Dermis microvascular lymphatic vessel endothelial cell (primary cell): ENCODE measurements at places on chromosomes 6 and 20.

- DNase-seq: no peak
Measured at GRCh38 chr6:48222241-48222640, 111.2 kb upstream of the PTCHD4 start.

GRCh38 chr20:47859278-47859677 lies 74.0 kb upstream of the SULF2 start:
- no peak for DNase-seq

DNA sequence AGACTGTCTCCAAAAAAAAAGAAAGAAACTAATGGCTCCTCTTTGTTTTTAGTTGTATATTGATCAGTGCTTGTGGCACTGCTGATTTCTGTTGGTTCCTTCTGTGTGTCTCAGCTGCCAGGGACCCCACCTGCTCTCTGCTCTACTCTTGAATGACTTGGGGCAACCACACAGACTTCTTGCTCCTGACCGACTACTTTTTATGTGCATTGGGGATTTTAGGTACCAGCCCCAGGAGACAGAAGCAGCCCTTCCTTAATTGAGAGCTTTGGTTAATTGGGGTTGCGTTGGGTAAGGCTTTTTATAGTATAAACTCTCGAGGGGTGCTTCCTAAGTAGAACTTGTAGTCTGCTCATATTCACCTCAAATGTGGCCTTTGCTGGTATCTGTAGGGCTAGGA lies 6.9 kb downstream of the STK35 start:
- no peak for DNase-seq

DNA sequence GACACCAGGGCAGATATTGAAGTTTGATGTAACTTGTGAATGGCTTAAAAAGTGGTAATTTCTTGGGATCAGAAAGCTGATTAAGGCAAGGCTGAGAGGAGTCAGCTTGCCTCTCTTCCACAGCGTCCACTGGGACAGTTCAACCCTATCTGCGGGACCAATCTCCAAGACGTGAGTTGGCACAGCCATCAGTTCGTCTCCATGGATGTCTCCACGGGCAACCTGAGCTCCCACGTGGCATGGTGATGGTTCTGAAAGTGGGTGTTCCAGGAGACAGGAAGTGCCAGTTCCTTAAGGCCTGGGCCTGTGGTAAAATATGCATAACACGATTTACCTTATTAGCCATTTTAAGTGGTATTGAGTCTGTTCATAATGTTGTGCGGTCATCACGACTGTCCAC lies 67.9 kb upstream of the BHLHE23 start:
- DNase-seq: no peak

GRCh38 chr6:146990284-146990683 lies 213.9 kb upstream of the STXBP5 start:
- DNase-seq: no peak

DNA sequence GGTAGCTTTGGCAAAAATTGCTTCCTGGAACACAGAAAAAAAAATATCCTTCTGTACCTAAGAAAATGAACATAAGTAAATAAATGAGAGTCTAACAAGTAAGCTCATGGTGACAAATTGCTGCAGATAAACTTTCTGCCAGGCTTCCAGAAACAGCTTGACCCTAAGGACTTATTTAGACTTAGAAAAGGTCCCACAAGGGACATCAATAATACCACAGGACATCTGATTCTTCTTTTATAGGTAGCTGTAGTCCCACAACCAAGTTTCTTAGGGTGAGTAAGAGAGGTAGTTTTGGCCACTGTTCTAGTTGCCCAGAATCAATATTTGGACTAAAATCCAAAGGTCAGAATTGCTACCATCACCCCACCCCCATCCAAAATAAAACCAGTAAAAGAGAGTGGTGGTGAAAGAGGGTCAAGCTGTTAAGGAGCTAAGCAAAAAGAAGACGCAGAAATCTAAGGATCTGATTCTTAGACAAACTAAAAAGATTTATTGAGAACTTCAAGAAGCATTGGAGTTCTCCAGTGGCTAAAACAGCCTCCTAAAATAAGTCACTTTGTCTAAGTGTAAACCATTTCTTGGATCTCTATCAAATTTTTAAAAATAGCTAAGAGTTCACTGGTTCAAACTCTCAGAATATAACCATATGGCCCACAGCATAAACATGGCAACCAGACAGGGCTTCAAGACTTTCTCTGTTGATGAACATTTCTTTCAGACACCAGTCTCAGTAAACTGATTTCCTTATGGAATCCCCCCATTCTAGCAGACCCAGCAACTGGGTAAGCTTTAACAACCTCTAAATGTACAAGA lies 180.6 kb downstream of the PTPRK start:
- DNase-seq: no peak

- no peak for DNase-seq
Measured at GRCh38 chr20:1345030-1345755, 16.3 kb upstream of the SDCBP2 start.

GRCh38 chr6:79269877-79270276 lies 35.4 kb upstream of the HMGN3 start:
- DNase-seq: peak; percentile 50

DNA sequence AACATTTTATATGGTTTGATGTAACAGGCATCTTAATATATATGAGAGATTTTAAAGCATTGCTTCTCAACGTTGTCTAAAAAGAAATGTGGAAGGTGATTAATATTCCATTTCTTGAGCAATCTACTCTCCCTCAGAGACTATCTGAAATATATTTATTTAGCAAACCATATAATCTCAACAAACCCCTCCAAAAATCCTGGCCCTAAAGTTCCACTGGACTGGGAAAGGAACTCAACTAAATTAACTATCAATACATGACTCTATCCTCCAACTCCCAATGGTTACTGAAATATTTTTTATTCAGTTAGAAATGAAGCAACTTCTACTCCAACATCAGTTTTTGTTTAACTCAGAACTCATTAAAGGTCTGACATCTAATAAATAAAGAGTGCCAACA lies 6.3 kb downstream of the TASP1 start:
- no peak for DNase-seq

- DNase-seq: peak; percentile 71
Measured at GRCh38 chr6:154614641-154615040, 104.2 kb upstream of the CNKSR3 start.

DNA sequence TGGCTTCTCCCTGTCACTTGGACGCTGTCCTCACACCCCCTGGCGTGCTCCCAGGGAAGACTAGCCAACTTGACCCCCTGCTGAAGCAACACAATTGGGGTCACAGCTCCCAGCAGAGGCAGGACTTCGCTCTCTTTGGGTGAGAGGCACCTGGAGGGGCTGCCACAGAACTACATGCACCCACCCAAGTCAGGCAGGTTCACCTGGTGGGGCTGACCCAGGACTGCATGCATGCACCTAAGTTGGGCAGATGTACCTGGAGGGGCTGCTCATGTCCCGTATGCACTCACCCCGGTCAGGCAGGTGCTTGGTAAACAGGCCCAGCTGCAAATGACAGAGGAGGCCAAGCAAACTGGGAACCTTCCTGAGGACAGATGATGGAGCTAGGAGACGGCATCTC lies 154.3 kb upstream of the RPS6KA2 start:
- DNase-seq: no peak

DNA sequence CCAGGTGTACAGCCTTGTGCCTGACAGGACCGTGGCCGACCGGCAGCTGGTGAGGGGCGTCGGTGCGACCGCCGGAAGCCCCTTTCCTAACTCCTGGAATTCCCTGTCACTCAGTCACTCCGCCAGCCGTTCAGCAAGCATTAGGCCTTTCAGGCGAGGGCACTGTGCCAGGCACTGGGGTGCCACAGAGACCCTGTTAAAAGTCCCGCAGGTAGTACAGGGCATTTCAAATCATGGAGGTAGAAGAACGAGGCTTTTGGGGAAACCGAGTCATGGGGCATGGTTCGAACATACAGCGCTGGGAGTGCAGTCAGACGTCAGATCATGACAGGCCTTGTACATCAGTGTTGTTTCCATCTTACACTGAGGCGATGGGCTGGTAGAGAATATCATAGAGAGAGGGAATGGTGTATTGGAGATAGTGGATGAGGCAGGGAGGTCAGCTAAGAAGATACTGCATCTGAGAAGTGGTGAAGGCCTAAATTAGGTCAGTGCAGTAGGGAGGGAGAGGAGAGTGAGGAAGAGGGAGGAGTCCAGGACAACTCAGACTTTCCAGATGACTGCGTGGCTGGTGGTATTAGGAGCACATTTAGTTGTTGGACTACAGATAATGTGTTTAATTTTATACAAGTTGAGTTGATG lies 892 bp upstream of the DXO start:
- DNase-seq: peak; percentile 23

- no peak for DNase-seq
Measured at GRCh38 chr6:53066077-53066417, 843 bp downstream of the FBXO9 start.

DNA sequence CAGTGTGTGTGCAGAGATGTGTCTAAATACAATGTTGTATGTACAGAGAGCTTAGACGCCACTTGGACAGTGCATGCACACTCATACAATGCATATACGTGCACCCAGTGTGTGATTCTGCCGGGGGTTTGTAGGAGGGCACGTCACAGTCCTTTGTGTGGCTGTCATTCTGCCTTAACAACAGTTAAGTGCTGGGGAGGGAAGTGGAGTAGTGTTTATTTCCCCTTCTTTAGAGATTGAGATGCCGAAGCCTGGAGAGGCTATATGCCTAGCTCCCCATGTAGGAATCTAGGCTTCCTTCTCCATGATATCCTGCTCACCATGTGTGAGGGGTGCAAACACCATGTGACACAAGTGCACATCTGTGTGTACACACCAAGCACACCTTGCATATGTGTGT lies 38.2 kb downstream of the MDFI start:
- no peak for DNase-seq
